ENCODE measurements at places on chromosomes 5 and 9. TPM values are rescaled to one million over a fixed set of nuclear protein-coding genes. Genes with fewer than 3 reads are reported as not detected.

The QRFP gene
- not detected for total RNA-seq

GRCh38 chr5:150703762-150704161, 2.9 kb upstream of the RBM22 start:
- H3K36me3 ChIP-seq: peaks cover 8% of the 10 kb centered on the region
- no peak overlapping the region for H3K27ac ChIP-seq
- no peaks in the 10 kb centered on the region for H3K27me3 ChIP-seq
- H3K4me1 ChIP-seq: no peaks in the 10 kb centered on the region

- DNase-seq: no peak
- no peaks in the 10 kb centered on the region for H3K36me3 ChIP-seq
- no peaks in the 10 kb centered on the region for H3K27me3 ChIP-seq
- H3K27ac ChIP-seq: no peak overlapping the region
These were observed 12.9 kb downstream of the ARHGAP26 start for GRCh38 chr5:142782976-142783530.

DNA sequence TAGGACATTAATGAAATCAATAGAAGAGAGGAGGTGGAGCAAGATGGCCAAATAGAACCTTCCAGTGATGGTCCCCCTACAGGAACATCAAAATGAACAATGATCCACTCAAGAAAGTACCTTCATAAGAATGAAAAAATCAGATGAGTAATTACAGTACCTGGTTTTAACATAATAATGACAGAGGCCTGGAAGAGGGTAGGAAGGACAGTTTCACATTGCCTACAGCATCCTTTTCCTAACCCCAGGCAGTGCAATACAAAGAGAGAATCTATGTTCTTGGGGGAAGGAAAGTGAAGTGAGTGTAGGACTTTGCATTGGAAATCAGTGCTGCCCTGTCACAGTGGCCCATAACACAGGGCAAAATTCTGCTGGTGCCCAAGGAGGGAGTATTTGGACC, 81.2 kb upstream of the SPTLC1 start:
- H3K27me3 ChIP-seq: no peaks in the 10 kb centered on the region
- H3K4me1 ChIP-seq: no peaks in the 10 kb centered on the region
- H3K4me3 ChIP-seq: no peak overlapping the region
- no peak overlapping the region for H3K27ac ChIP-seq

GRCh38 chr5:140181525-140181924, 6.5 kb downstream of the CYSTM1 start:
- H3K27me3 ChIP-seq: no peaks in the 10 kb centered on the region
- no peak overlapping the region for H3K4me3 ChIP-seq
- peak overlapping the region; percentile 46 for H3K27ac ChIP-seq
- DNase-seq: no peak

GRCh38 chr5:7663808-7664207, 187.1 kb downstream of the CFAP90 start:
- no peak overlapping the region for H3K4me3 ChIP-seq
- no peak for DNase-seq
- H3K27me3 ChIP-seq: no peaks in the 10 kb centered on the region
- no peak overlapping the region for H3K27ac ChIP-seq
- no peaks in the 10 kb centered on the region for H3K36me3 ChIP-seq

DNA sequence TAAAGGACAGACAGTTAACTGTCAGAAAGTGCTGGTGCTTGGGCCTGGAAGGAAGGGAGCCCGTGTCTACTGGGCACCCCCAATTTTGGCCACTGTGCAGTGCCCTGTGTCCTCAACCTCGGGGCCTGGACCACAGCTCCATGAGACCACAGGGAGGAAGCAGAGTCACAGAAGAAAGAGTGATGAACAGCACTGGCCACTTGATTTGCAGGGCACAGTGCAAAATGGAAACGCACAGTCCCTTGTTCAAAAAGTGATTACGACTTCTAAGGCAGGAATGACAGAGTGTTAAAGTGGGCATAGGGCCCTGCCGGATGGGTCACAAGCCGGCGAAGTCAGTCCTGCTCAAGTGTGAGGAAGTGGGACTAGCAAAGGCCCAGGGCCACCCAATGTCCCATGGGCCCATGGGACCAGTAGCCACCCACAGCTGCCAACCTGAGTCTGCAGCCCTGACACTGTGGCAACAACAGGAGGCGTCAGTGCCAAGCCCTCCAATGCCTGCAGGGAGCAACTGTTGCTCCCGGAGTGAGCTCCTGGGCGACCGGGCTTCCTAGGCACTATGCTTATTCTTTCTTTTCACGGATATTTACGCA, 85.4 kb downstream of the ADAMTS2 start:
- peak overlapping the region; percentile 17 for H3K27ac ChIP-seq
- H3K4me3 ChIP-seq: no peak overlapping the region
- no peaks in the 10 kb centered on the region for H3K36me3 ChIP-seq
- peaks cover 2% of the 10 kb centered on the region for H3K4me1 ChIP-seq
- H3K27me3 ChIP-seq: no peaks in the 10 kb centered on the region

DNA sequence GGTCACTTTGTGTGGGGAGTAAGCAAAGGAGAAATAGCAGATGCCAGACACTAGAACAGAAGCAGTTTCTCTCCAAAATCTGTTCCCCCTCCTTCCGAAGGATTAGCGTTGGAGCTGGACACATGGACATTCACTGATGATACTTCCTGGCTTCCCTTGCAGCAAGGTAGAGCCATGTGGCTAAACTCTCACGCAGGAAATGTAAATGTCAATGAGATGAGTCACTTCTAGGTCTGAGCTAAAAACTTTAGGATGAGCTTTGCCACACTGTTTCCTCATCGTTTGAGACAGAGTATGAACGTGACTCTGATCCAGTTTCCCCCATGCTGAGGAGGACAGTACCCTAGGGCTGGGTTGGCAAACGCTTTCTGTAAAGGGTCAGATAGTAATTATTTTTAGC, 5.1 kb downstream of the BHMT2 start:
- H3K4me1 ChIP-seq: peaks cover 4% of the 10 kb centered on the region
- no peaks in the 10 kb centered on the region for H3K36me3 ChIP-seq
- DNase-seq: no peak
- H3K27me3 ChIP-seq: no peaks in the 10 kb centered on the region
- H3K4me3 ChIP-seq: no peak overlapping the region

Measured in lung (tissue), 17 donors.